ENCODE measurements at places on chromosomes 1 and 21. TPM values are rescaled to one million over a fixed set of nuclear protein-coding genes. Genes with fewer than 3 reads are reported as not detected.

DNA sequence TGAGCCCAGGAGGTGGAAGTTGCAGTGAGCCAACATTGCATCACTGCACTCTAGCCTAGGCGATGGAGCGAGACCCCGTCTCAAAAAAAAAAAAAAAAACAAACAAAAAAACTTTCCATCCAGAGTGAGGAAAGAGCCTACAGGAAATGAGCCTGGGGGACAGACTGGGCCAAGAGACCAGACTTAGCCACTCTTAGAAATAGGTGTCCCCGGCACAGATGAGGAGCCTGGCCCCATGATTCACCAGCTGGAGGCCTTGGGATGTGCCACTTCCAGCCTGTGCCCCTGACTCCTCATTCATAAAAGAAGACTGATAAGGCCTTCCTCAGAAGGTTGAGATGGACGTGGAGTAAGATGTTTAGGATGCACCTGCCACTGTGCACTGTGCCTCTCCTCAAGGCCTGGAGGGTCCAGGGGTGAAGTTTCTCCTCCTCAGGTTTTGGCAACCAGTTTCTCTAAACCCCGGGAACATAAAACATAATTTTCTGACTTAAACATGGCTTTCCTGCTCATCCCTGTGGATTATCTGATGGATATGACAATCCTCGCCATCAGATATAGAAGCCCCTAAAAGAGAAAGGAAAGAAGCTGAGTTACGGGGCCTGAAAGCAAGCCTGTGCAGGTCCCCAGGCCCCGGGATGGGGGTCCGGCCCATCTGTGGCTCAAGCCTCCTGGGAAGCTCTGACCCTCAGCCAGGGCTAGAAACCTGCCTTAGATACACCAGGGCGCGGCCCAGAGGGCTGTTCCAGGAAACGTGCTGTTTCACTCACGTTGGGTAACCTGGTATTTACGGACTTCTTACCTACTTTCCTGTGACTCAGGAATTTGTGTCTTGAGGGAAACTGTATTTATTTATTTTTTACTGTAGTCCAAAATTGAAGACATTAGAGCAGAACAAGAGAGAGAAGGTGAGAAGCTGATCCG lies 26.0 kb downstream of the MX1 start:
- H3K4me3 ChIP-seq: no peak overlapping the region
- DNase-seq: no peak
- H3K36me3 ChIP-seq: no peaks in the 10 kb centered on the region
- no peak overlapping the region for H3K27ac ChIP-seq

Gene CFAP410
- 71.7 TPM for total RNA-seq

Gene LMX1A
- total RNA-seq: 0.62 TPM

Gene LAPTM5
- total RNA-seq: 16.3 TPM

Gene APOBEC4
- total RNA-seq: 5.0 TPM

Gene TSPAN2
- 1.0 TPM for total RNA-seq

DNA sequence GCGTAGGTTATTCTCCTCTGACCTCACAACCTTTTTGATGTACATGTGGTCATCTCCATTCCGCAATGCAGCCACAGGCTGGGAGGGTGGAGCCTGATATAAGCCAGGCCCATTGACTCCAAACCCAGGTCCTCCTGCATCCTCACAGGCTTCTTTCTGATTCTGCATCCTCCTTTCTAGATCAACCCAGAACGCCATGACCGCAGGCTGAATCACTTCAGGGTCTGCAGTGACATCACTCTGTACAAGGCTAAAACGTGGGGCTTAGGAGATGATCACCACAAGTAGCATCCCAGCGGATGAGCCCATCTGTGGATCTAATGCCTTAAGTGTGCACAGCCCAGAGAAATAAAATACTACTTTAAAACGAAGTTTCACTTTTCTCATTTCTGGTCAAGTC lies 16.1 kb downstream of the EBNA1BP2 start:
- no peak overlapping the region for H3K4me3 ChIP-seq
- H3K4me1 ChIP-seq: no peaks in the 10 kb centered on the region
- no peaks in the 10 kb centered on the region for H3K36me3 ChIP-seq
- no peak for DNase-seq
- no peaks in the 10 kb centered on the region for H3K27me3 ChIP-seq
- no peak overlapping the region for H3K27ac ChIP-seq

GRCh38 chr1:188988589-188988988 lies 1489.1 kb downstream of the BRINP3 start:
- no peaks in the 10 kb centered on the region for H3K27me3 ChIP-seq
- H3K4me1 ChIP-seq: no peaks in the 10 kb centered on the region
- no peak overlapping the region for H3K4me3 ChIP-seq
- H3K36me3 ChIP-seq: no peaks in the 10 kb centered on the region

GRCh38 chr1:31584869-31585735 lies 8.8 kb downstream of the TINAGL1 start:
- H3K27ac ChIP-seq: peak overlapping the region; percentile 15
- no peaks in the 10 kb centered on the region for H3K27me3 ChIP-seq
- no peak overlapping the region for H3K4me3 ChIP-seq
- H3K36me3 ChIP-seq: no peaks in the 10 kb centered on the region

Gene RPTN
- total RNA-seq: 0.06 TPM

GRCh38 chr1:95636897-95637296 lies 402.9 kb downstream of the RWDD3 start:
- no peaks in the 10 kb centered on the region for H3K27me3 ChIP-seq
- no peak overlapping the region for H3K27ac ChIP-seq
- H3K4me1 ChIP-seq: no peaks in the 10 kb centered on the region
- H3K4me3 ChIP-seq: no peak overlapping the region
- no peak for DNase-seq

DNA sequence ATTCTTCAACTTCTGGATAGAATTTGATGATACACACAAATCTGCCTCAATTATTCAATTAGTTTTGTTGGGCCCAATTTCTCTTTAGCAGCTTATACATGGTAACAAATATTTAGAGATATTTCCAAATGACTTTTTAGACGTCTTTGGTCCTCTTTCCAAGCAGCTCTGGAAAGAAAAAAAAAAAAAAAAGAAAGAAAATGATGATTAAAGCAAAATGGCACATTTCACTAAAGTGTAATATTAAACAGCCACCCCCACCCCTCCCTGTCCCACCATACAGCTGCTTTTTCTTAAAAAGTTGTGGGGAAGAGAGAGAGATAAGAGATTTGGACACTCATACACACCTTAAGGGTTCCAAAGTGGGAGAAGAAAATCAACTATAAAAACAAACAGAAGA lies 977 bp downstream of the METTL18 start:
- no peak for DNase-seq
- no peaks in the 10 kb centered on the region for H3K27me3 ChIP-seq
- H3K27ac ChIP-seq: peak overlapping the region; percentile 70
- H3K4me3 ChIP-seq: peak overlapping the region; percentile 74

DNA sequence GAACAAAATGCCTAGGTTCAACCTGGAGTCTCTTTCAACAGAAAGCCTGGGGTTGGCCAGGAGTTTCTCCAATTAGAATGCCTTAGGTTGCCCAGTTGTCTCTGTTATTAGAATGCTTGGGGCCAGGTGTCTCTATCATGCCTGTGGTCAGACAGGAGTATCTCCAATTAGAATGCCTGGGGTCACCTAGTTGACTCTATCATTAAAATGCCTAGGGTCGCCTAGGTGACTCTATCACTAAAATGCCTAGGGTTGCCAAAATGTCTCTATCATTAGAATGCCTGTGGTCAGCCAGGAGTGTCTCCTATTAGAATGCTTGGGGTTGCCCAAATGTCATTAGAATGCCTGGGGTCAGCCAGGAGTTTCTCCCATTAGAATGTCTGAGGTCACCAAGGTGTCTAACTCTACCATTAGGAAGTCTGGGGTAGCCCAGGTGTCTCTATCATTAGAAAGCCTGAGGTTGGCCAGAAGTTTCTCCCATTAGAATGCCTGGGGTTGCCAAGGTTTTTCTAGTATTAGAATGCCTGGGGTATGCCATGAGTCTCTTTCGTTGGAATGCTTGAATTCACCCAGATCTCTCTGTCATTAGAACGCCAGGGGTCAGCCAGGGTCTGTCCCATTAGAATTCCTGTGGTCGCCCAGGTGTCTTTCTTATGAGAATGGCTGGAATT lies 57.9 kb downstream of the RNF187 start:
- H3K27ac ChIP-seq: no peak overlapping the region
- no peaks in the 10 kb centered on the region for H3K4me1 ChIP-seq
- H3K27me3 ChIP-seq: no peaks in the 10 kb centered on the region
- no peaks in the 10 kb centered on the region for H3K36me3 ChIP-seq

DNA sequence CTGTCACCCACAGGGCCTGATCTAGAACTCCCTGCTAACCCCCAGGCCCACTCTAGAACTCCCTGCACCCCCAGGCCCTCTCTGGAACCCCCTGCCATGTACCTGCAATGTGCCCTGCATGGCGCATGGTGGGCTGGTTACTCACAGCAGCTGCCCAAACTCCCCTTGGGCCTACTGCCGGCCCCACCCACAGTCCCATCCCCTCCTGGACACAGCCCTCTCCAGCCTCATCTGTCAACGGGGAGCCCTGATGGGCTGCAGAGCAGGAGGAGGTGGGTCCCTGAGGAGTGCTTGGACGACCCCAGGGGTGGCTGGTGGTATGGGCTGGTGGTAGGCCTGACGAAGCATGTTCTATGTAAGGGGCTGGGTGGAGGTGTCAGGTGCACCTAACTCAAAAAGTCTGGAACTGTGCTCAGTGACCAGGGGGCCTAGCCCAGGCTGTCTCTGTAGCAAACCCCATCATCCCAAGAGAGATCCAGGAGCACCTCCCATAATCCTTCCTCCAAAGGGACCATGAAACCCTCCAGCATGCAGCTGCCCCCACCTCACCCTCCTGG lies 19.0 kb upstream of the PRSS38 start:
- no peak overlapping the region for H3K4me3 ChIP-seq
- H3K27ac ChIP-seq: no peak overlapping the region
- DNase-seq: no peak
- peaks cover 15% of the 10 kb centered on the region for H3K4me1 ChIP-seq
- no peaks in the 10 kb centered on the region for H3K27me3 ChIP-seq

Gene MATN1
- total RNA-seq: 0.62 TPM

GRCh38 chr1:169466259-169467230 lies 19.2 kb downstream of the SLC19A2 start:
- H3K27ac ChIP-seq: no peak overlapping the region
- H3K4me1 ChIP-seq: no peaks in the 10 kb centered on the region
- no peaks in the 10 kb centered on the region for H3K36me3 ChIP-seq
- DNase-seq: no peak
- no peaks in the 10 kb centered on the region for H3K27me3 ChIP-seq
